ENCODE measurements at places on chromosomes 5 and 9. TPM values are rescaled to one million over a fixed set of nuclear protein-coding genes. Genes with fewer than 3 reads are reported as not detected.

Gene MIGA2
- total RNA-seq, result 31.4 TPM

Gene PCDHA8
- total RNA-seq, result not detected

Gene SLC23A1
- total RNA-seq, result not detected

Gene CCDC127
- total RNA-seq, result 6.2 TPM

Gene TPRN
- total RNA-seq, result 10.7 TPM

Gene KIF24
- total RNA-seq, result 5.1 TPM

Gene FAM200C
- total RNA-seq, result 5.6 TPM

Gene PCDHA1
- 0.06 TPM for total RNA-seq

Gene DMGDH
- total RNA-seq, result 0.13 TPM

Gene LCN12
- not detected for total RNA-seq

Gene PDE8B
- not detected for total RNA-seq

Gene CD72
- total RNA-seq, result 1.4 TPM

Gene CDC23
- 27.0 TPM for total RNA-seq

Gene BRD8
- total RNA-seq, result 60.0 TPM

Gene ANKRD18A
- 0.34 TPM for total RNA-seq

Gene TMC1
- total RNA-seq, result not detected

Gene DMRT3
- total RNA-seq, result not detected

Gene SSBP2
- total RNA-seq, result 21.8 TPM

Gene RASEF
- total RNA-seq, result not detected

Gene UBTD2
- total RNA-seq, result 26.1 TPM

Gene GMCL2
- not detected for total RNA-seq

Gene PGM5
- not detected for total RNA-seq

Gene LYSMD3
- total RNA-seq, result 14.1 TPM

Gene SAXO1
- 0.06 TPM for total RNA-seq

Gene FOXI1
- not detected for total RNA-seq

Gene PAXX
- 53.2 TPM for total RNA-seq

Gene SLC46A2
- total RNA-seq, result not detected

Gene FGF1
- total RNA-seq, result 5.8 TPM

Gene GDA
- not detected for total RNA-seq

Gene PITX1
- 2.2 TPM for total RNA-seq

Gene NR5A1
- total RNA-seq, result not detected

Gene SLC36A3
- total RNA-seq, result not detected

Gene PCDHGB4
- 0.69 TPM for total RNA-seq

Gene GPX8
- 129 TPM for total RNA-seq

Gene TOMM5
- 190 TPM for total RNA-seq

Gene OR1Q1
- not detected for total RNA-seq

Gene FBP2
- not detected for total RNA-seq

Gene ELAVL2
- 4.4 TPM for total RNA-seq
